ENCODE measurements at places on chromosomes 6 and 20.

DNA sequence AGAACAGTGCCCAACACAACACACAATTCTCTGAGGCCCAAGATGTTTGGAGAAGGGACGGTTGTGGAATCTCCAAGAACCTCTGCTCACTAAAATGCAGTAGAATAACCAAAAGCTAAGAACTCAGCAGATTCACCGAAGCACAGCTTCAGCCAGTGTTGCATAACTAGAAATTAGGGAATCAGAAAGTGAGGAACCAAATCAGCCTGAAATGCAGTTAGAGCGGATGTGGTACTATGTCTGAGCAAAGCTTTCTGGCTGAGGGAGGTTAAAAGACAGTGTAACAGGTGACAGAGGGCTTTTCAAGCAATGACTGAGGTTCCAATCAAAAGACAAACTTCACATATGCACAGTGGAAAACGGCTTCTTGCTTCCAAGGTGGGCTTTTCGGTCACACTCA, 197.9 kb upstream of the KCNK16 start:
- DNase-seq, result no peak

- DNase-seq, result no peak
Measured at GRCh38 chr20:49866051-49866450, 49.3 kb downstream of the SPATA2 start.

GRCh38 chr6:155328539-155329459, 14.5 kb upstream of the TFB1M start:
- DNase-seq, result no peak

- DNase-seq, result no peak
Measured at GRCh38 chr6:28353981-28354676, 4.4 kb downstream of the ZKSCAN3 start.

GRCh38 chr6:38306931-38307330, 332.8 kb downstream of the BTBD9 start:
- no peak for DNase-seq

GRCh38 chr6:115319823-115320222, 740.9 kb downstream of the FRK start:
- DNase-seq, result no peak

- DNase-seq, result no peak
Measured at GRCh38 chr6:35014341-35014740, 125.3 kb downstream of the ANKS1A start.

DNA sequence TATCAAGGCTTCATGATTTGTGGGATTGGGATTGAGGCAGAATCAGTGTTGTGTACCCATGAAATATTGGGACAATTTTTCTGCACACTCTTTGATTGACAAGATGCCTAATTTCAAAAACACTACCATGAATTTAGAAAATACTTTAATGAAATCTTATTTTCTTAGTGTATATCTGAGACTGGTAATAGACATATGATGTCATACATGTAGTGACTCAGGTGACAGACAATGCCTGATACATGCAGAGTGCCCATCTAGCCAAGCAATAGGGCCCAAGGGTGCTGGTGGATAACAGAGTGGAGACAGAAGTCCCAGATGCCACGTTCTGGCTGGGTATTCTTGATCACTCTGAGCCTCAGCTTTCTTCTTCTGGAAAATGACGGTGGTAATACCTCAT, 279.6 kb upstream of the ARID1B start:
- no peak for DNase-seq

All from 8988T (cell line).